ENCODE measurements at places on chromosomes 2 and 18.

DNA sequence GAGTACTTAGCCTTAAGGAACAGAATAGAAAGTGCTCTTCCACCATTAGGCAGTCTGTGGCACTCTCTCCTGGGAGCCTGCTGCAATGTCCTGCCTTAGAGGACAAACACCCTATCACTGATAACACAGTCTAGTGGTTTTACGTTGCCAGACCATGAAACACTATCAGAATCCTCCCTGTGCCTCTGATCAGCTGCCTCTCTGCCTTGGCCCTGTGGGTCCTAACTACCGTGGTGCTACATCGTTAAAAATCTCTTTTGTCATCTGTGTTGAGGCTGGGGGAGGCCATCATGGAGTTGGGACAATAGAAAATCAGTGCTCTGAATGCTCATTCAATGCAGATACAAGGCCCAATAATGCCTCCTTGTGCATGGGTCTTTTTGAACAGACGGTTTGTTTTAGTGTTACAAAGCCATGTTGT, 11.9 kb upstream of the APCDD1 start:
- no peak for DNase-seq

GRCh38 chr2:221610255-221610654, 38.2 kb upstream of the EPHA4 start:
- DNase-seq = no peak

DNA sequence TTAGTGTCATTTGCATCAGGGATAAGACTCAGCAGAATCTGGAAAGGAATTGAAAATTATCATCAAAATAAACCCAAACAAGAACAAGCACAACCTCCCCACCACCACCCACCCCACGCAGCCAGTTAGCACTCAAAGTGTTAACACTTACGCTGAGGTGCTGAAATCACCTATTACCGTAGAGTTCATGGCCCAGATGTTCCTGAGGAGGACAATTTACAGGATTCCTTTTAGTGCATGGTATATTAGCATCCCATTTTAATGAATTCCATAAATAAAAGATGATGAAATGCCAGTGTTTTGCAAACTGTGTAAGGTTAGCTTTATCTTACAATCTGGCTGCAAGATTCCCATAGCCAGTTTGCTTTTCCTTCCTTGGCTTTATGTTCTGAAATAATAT, 359.3 kb upstream of the SOX11 start:
- no peak for DNase-seq

DNA sequence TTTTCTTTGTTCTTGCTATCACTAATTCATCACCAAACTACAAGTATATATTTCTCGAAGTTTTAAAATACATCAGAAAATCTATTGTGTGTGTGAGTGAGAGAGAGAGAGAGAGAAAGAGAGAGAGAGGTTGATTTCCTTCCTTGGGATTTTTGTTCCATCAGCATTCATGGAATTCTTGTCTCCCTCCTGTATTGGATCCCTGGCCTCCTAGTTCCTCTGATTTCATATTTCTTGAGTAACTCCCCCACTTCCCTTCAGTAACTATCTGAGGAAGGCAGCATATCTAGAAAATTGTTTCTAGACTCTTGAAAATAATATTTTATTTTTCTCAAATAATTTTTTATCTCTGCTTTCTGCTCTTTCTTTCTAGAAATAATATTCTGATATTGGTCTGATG, 13.3 kb upstream of the ACTR2 start:
- no peak for DNase-seq

GRCh38 chr2:142718576-142719155, 158.8 kb upstream of the KYNU start:
- DNase-seq = no peak

GRCh38 chr2:184039493-184039892, 558.8 kb upstream of the ZNF804A start:
- no peak for DNase-seq

DNA sequence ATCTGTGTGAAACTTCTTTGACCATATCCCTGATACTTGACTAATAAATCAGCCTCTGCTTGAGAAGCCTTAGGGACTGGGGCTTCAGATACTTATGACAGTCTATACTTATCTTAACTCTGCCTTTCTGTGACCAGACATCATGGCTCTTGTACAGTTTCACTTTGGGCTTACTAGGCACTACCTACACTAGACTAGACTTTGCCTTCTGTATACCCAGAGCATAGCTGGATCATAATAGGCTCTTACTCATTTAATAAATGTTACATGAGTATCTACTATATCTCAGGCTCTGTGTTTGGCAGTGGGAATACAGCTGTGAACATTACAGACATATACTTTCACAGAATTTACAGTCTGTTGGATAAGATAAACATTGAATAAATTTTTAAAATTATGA, 9.0 kb downstream of the UGP2 start:
- DNase-seq = no peak

- peak; percentile 46 for DNase-seq
These were observed 94.1 kb upstream of the OTOS start for GRCh38 chr2:240234503-240234951.

GRCh38 chr2:70515938-70516337, 37.7 kb downstream of the TGFA start:
- DNase-seq = no peak

DNA sequence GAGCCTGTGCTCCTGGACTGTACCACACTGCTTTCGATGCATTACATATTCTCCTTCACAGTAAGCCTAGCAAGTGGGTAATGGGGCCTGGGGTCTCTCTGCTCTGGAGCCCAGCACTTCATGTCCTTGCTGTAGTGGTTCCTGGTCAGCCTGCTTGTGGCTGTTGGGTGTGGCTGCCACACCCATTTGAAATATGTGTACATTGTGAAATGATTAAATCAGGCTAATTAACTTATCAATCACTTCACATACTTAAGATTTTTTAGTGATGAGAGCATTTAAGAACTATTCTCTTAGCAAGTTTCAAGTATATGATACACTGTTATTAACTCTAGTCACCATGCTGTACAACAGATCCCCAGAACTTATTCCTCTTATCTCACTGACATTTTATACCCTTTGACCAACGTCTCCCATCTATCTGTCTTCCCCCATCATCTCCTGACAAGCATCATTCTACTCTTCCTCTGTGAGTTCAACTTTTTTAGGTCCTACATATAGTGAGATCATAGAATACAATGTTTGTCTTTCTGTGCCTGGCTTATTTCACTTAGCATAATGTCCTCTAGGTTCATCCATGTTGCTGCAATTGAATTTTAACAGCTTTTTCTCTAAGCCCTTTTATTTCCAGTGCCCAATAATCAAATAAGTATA, 92.1 kb downstream of the LYPD6 start:
- no peak for DNase-seq

GRCh38 chr18:58088691-58089065, 44.7 kb downstream of the NEDD4L start:
- DNase-seq = no peak

DNA sequence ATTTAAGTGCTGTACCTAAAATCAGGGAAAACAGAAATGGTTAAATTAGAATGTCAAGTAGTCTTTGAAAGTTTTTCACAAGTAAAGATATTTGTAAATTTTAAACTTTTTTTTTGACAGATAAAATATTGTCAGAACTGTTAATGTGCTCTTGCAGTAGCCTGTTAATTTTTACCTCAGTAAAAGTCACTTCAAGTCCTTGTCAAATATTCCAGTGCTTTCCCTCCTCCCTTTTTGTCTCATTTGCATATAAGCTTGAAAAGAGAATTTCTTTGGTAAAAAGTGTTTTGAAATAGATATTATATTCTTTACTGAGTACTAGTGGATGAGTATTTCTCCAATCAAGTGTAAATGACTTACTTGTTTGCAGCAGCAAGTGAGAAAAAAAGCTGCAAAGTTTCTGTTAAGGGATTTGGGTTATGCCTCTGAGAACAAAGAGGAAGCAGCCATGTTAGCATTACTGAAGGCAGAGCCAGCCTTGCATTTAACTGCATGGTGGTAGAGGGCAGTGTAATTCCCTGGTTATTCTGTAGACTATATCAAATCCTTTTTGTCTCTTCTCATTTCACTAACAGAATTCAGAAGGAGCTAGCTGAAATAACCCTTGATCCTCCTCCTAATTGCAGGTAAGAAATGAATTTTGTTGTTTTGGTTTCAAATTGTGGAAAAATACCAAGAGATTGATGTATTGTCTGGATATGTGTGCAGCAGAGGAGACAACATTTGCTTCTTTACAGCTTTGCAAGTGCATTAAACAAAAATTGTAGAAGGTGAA, 3.2 kb downstream of the UBE2E3 start:
- DNase-seq = no peak

GRCh38 chr18:60596928-60597327, 224.4 kb upstream of the MC4R start:
- DNase-seq = no peak

Measured in left forelimb (tissue), 1 donor.